ENCODE measurements at places on chromosomes 5 and 9.

DNA sequence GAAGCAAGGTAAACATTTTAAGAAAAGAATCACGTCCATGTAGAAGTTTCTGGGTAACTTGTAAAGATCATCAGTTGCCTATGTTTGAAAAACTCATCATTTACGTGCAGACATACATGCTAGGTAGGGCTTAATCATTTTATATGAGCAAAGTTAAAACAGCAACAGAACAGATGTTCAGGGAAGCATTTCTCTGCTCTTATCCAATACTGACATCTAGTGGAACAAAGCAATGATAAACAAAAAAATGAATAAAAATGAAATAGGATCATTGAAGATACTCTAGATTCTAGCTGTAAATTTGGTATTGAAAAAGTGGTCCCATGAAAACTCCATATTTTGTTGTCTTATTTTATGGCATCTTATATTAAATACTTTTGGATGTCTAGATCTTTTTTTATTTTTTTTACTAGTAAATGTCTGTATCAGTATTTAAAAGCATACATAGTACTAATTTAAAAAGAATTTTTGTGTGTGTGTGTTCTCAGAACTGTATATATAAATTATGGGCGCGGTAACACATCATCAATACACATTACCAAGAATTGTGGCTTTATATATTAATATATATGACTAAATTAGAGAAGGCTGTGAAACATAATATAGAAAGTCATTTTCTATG, 1050.2 kb downstream of the CDH12 start:
- no peak for DNase-seq

GRCh38 chr9:2214707-2215106, 199.6 kb downstream of the SMARCA2 start:
- DNase-seq, result no peak

DNA sequence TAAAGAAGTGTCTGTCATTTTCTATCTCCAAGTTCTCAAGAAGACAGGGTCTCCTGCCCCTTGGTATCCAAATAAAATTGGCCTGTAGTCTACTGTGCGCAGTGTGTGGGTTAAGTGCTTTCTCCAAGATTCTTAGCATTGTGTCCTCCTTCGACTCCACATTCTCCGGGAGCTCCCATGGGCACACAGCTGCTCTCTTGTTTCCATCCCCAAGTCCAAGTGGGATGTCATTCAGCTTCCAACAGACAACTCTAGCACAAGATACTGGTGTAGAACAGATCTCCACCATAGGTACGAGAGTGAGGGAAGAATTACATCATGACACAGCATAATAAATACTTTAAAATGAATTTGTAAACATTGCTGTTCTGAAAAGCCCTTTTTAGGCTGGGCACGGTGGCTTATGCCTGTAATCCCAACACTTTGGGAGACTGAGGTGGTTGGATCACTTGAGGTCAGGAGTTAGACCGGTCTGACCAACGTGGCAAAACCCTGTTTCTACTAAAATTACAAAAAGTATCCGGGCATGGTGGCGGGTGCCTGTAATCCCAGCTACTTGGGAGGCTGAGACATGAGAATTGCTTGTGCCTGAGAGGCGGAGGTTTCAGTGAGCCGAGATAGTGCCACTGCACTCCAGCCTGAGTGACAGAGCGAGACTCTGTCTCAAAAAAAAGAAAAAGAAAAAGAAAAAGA, 196.2 kb downstream of the C9orf152 start:
- no peak for DNase-seq

- DNase-seq, result no peak
Measured at GRCh38 chr5:95761771-95762651, 30.9 kb downstream of the RHOBTB3 start.

DNA sequence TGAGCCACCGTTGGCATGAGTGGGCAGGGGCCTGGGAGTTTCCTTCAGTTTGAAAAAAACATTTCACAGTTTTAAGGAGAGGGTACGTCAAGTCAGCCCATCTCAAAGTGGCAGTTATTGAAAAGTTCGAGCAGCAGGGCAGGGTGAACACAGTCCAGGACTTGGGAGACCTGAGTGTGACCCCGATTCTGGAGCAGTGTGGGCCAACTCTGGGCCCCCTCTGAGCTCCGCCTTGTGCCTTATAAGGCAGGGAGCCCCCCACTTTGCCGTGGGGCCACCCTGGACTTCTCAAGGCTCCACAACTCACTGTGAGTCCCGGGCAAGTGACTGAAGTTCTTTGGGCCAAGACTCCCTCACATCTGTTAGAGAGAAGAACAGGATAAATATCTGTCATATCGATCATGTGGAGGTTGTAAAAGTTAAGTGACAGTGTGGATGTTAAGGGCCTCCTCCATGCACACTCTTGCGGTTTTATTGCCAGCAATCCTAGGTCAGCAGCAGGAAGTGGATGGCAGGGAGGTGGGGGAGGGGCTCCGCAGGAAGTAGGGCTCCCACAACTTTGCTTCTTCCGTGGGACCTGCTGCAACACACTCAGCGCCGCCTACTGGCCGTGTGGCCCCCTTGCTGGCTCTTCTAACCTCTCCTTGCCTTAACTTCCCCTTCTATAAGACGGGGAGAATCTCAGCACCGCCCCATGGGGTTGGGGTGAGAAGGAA, 38.4 kb downstream of the HRH2 start:
- DNase-seq, result no peak

DNA sequence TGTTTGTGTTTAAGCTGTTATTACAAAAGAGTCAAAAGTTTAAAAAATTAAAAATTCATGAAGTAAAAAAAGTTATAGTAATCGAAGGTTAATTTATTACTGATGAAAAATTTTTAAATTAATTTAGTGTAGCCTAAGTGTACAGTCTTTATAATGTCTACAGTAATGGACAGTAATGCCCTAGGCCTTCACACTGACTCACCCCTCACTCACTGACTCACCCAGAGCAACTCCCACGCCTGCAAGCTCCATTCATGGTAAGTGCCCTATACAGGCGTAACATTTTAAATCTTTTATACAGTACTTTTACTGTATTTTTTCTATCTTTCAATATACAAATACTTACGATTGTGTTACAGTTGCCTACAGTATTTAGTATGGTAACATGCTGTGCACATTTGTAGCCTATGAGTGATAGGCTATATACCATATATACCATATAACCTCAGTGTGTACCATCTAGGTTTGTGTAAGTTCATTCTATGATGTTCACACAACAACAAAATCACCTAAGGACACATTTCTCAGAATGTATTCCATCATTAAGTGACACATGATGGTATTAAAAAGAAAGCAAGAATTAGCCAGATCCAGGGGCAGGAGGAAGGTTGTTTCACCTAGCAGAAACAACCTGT, 40.1 kb downstream of the DCAF10 start:
- no peak for DNase-seq

GRCh38 chr5:61559722-61560121, 227.7 kb downstream of the ZSWIM6 start:
- DNase-seq, result no peak

DNA sequence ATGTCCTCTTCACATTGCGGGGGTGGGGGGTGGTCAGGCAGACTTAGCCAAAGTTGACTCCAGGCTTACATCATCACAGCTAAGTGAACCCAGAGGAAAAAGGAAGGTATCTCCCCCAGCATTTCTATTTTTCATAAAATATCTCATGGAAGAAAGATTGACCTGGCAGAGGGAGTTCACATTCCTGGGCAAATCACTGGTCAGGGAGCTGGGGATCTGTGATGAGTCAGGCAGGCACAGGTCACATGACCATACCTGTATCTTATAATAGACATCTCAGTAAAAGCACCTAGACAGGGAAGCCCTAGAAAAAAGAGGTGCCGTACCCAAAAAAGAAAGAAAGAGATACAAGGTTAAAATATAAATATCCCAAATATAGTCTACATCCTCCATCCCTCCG, 57.3 kb upstream of the WWC1 start:
- no peak for DNase-seq

DNA sequence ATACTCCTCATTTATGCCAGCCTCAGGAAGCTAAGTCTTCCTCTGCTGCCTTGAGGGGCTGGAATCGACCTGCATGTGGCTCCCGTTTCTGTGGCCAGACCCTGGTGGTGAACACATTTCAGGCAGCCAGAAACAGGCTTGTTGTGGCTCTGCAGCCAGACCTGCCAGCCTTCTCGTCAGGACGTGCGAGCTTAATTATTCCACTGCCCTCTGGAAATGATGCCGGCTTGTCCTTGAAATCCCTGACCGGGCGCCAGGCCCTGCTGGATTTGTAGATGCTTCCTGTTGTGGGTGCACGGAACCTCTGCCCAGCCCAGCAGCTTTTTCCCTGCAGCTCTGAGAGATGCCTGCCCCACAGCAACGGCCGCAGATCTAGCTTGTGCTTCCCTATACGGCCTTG, 41.6 kb downstream of the PDZD2 start:
- DNase-seq, result no peak

GRCh38 chr5:112374818-112375217, 44.3 kb downstream of the EPB41L4A start:
- no peak for DNase-seq

- DNase-seq, result no peak
Measured at GRCh38 chr9:94782355-94783101, 56.0 kb downstream of the AOPEP start.

DNA sequence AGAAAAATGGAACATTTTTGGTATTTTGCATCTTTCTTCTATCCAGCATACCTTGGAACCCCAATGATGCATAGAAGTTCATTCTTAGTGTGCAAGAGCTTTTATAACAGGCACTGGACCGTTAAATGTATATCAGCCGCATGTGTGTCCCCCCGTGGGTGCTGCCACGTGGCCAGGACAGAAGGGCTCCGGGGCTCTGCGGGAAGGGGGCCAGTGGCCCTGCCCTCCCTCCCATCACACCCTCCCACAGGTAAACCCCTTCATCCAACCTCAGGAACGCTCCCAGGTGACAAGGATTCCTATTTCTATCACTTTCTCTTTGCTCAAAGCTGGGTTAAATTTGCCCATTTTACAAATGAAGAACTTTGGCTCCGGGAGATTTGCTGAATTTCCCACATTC, 393.4 kb upstream of the IRX4 start:
- no peak for DNase-seq

- DNase-seq, result no peak
Measured at GRCh38 chr9:130034570-130034969, 8.4 kb downstream of the FNBP1 start.

DNA sequence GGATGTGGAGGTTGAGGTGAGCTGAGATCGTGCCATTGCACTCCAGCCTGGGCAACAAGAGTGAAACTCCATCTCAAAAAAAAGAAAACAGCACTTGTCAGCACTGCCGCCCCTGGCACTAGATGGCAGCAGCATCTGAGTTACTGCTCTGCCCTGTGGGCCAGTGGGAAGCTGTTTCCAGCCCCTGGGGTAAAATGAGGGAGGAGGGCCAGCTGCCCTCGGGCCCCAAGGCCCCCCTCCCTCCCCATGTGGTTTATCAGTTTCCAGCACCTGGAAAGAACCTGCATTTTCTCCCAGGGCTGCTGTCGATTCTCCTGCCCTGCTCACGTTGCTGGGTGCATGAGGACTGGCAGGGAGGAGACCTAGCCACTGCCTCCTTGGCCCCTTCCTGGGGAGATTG, 13.2 kb upstream of the CEL start:
- DNase-seq, result no peak

- no peak for DNase-seq
Measured at GRCh38 chr9:113658545-113658895, 195.0 kb downstream of the RGS3 start.

DNA sequence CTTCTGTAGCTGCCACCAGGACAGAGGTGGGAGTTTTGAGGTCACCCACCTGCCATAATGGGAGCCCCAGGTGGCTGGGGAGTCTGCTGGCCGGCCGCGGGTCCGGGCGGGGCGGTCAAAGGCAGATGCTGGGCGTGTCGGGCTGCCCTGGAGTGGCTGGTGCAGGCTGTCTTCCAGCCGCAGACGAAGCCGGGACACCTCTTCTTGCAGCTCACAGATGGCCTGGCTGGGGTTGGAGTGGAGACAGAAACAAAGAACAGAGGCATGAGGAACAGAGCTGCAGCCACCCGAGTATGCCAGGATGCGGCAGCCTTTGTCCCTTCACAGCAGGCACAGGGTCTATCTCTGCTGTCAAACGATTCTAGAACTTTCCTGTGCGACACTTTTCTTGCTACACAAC, 18.0 kb downstream of the ORM2 start:
- no peak for DNase-seq

DNA sequence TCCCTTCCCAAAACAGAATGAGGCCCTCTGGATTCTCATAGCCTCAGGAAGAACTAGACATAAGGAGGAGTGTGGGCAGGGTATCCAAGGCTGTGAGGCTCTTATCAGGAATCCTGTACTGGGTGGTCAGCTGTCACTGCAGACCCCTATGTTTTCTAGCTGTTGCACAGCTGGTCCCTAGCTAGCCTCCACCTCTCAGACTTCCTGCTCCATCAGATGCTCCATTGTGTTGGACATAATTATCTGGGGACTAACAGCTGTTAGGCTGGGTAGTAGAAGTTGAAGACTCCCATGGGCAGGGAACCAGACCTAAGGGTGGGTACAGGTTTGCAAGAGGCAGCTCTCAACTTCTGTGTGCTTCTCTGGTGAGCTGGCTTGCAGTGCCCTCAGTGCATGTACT, 18.4 kb downstream of the FAM219A start:
- DNase-seq, result no peak

DNA sequence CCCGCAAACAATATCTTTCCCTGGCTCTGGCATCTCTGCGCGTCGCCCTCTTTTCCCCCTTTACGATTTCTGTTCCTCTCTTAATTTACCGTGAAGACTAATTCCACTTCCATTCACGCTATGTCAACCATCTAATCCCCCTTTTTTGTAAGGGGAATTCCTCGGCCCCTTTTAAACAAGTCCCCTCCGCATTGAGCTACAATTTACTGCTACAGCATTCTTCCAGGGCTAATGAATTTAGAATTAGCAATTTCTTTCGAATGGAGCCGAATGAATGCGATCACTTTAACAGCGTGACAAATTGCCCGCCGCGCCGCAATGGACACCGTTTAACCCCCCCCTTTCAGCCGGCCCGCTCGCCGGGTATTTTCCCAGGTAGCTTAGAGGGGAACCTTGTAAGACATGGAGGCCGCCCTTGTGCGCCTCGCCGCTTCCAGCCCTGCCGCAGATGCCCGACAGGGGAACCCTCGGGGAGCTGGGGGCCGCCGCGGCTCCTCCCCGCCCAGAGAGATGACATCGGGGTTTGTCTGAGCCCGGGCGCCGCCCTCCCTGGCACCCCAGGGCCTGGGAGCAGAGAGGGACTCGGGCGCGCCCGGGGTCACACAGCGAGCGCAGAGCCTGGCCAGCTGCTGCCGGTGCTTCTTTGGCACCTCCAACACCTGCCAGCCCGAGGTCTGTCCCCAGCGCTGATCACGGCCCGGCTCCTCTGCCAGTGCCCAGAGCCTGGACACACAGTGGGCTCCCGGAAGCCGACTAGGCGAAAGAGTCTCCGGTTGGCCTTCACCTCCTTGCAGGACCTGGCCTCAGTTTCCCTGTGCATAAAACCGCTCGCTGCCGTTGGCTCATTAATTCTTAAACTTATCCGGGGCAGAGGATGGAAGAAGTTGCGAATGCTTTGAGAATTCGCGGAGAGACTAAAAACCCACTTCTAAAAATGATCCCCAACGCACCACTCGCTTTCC, 1.3 kb downstream of the PRDM12 start:
- no peak for DNase-seq

- DNase-seq, result no peak
Measured at GRCh38 chr5:155982354-155982753, 344.6 kb upstream of the SGCD start.

- DNase-seq, result no peak
Measured at GRCh38 chr9:22169243-22169642, 160.1 kb upstream of the CDKN2B start.

All from cerebellar nuclear complex (tissue), 1 donor.